Activated CD4-positive, alpha-beta memory T cell treated with anti-CD3 and anti-CD28 coated beads for 36 hours (primary cell): ENCODE measurements at places on chromosomes 1 and 21. TPM values are rescaled to one million over a fixed set of nuclear protein-coding genes. Genes with fewer than 3 reads are reported as not detected.

GRCh38 chr1:167328816-167329483 is 108.3 kb downstream of the POU2F1 start:
- DNase-seq = no peak

DNA sequence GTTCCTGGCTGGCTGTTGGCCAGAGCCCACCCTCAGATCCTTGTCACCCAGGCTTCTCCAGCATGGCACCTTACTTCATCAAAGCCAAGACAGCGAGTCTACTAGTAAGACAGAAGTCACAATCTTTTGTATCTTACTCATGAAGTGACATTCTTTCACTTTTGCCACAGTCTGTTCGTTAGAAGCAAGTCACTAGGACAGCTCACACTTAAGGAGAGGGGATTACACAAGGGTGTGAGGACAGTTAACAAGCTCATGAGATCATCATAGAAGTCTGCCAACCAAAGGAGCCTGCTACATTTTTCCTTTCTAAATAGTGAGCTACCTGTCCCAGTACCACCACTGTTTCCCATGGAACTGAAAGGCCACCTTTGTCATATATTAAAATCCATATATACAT is 61.5 kb downstream of the PACC1 start:
- DNase-seq = no peak

GRCh38 chr1:67213164-67213563 is 46.9 kb downstream of the IL23R start:
- no peak for DNase-seq

GRCh38 chr1:229582715-229583114 is 24.2 kb upstream of the ABCB10 start:
- DNase-seq = no peak

- DNase-seq = no peak
These were observed 20.2 kb downstream of the LMOD1 start for GRCh38 chr1:201925981-201926645.

GRCh38 chr1:228190778-228191177 is 17.1 kb upstream of the OBSCN start:
- no peak for DNase-seq

- DNase-seq = no peak
These were observed 16.9 kb upstream of the KIAA0040 start for GRCh38 chr1:175209493-175209921.

GRCh38 chr1:15997076-15997585 is 6.9 kb upstream of the SRARP start:
- DNase-seq = no peak

DNA sequence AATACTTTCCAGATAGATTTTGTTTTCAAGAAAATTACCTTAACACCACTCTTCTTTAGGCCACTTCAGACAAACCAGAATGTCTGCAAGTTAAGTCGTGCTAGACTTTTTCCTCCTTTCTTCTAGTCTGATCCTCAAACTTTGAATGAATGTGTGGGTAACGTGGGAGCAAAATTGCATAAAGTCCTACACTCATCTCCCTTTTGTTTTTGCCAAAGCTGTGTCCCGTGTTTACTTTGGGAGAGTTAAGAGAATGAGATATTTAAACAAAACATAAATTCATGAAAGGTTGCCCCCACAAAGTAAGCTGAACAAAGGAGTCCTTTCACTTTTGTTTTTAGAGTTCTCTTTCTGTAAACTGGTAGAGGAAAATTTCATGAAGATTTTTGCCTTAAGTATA is 16.9 kb upstream of the VAMP3 start:
- no peak for DNase-seq

DNA sequence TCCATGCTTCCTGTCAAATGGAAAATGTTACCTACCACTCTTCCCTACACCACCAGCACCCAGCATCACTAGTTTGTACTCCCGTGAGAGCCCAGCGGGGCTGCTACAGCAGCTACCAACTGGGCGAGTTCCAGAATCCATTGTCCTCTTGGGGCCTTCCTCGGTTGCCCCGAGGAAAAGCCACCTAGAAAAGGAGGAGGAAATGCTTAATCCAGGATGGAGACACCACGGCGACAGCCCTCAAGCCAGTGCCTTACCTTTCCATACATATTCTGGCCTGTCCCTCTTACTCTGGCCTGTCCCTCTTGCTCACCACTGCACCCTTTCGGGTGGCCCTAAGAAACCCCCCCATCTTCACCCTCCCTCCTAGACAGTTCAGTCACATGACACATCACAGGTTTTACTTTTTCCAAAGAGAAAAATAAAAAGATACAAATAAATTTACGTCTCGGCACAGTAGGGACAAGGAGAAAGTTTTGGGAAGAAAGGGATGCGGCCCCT is 478 bp downstream of the RIT1 start:
- DNase-seq = peak; percentile 20

The NPHP4 gene
- 14.6 TPM for total RNA-seq

The RGS13 gene
- total RNA-seq = not detected

The SYDE2 gene
- 2.7 TPM for total RNA-seq

The TTC22 gene
- total RNA-seq = 4.6 TPM
